ENCODE measurements at places on chromosomes 5 and 9.

DNA sequence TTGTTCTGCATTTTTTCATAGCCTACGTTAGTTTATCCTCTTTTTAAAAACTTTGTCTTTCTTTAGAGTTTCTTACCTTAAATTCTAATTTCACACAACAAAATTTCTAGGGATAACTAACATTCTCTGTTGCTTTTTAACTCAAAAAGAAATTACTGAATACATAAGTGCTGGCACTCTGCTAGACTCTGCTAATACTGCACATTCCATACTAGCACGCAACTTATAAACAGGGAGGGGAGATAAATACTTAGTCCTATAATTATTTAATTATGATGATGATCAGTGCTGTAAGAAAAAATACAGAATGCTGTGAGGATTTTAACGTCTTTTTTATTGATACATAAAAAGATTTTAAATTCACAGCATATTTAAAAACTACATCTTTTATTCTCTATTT lies 25.1 kb downstream of the RNF145 start:
- no peak for DNase-seq

DNA sequence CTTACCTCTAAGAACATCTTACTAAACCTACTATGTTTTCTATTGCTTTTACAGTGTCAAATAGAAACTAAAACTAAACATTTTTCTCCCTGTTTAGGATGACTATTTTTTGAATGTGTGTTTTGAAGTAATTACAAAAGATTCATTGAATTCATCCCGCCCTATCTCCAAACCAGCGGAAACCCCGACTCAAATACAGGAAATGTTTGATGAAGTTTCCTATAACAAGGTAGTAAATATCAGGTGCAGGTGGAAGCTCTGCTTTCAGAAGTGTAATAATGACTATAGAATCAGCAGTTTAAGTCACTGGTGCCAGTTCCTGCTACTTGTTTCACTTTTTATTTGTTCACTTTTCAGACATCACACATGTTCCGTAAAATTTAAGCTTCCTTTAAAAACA lies 20.0 kb downstream of the ERAP2 start:
- DNase-seq: no peak

- no peak for DNase-seq
Measured at GRCh38 chr5:76162335-76162734, 79.2 kb downstream of the SV2C start.

GRCh38 chr5:72276219-72276752 lies 43.8 kb downstream of the MRPS27 start:
- no peak for DNase-seq

DNA sequence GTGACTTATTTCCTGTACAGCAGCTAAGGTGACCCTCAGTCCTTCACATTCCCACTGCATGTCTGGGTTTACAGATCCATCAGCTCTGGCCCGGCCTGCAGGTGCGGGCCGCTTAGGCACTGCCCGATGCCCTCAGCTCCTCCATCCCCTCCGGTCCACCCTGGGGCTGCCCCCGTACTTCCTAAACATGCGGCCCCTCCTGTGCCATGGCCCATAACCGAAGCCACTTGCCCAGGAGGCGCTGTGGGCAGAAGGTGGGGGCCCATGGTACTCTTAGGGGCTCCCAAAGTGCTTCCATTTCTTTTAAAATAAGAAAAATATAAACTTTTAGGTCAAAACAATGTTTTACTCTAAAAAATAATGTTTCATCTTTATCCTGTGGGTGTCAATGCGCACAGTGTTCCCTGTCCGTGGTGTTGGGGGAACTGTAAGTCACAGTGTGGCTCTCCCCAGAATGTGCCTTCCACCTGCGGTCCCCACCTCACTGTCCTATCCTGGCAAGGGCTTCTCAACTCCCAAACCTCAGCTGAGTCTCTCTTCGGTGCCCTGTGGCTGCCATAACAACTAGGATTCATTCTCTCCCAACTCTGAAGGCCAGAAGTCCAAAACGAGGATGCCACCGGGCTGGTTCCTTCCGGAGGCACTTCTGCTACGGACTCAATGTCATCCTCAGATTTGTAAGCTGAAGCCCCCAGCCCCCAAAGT lies 132.7 kb upstream of the LPCAT1 start:
- DNase-seq: no peak

GRCh38 chr9:123201083-123201482 lies 67.3 kb downstream of the STRBP start:
- no peak for DNase-seq

DNA sequence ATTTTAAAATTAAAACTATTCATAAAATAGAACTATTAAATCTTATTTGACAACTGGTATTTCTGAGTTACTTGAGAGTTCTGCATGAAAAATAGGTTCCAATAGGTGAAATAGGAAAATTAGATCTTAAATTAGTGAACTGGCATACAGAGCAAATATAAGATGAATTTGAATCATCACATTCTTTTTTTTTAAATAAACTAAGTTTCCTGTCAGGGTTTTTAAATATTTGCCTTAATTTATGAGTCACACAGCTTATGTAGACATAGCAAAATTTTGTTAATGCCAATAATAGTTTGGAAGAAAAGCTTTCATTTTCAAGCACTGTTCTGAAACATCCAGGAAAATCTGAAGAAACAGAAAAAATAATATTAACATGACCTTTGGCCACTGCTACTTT lies 311.7 kb upstream of the HAPLN1 start:
- DNase-seq: no peak

GRCh38 chr9:95746408-95747180 lies 128.9 kb upstream of the ERCC6L2 start:
- DNase-seq: no peak

GRCh38 chr9:82970359-82970758 lies 92.6 kb downstream of the RASEF start:
- no peak for DNase-seq

- DNase-seq: no peak
Measured at GRCh38 chr5:115623658-115624057, 2.2 kb downstream of the TMED7 start.

DNA sequence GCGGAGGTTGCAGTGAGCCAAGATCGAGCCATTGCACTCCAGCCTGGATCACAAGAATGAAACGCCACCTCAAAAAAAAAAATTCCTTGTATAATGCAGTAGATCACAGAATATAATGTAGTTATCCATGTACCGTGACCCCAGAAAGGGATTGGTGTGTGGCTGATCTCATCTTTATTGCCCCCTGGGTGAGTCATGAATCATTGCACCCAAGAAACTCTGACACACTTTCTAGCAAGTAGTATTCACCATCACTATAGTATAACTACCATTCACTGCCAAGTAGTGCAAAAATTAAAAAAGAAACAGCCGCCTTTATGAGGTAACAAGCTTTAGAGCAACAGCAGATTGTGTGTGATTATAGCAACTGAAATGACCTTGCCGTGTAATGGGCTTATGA lies 23.7 kb upstream of the ANKH start:
- DNase-seq: no peak

GRCh38 chr5:73140801-73141200 lies 20.4 kb downstream of the TMEM171 start:
- DNase-seq: no peak

DNA sequence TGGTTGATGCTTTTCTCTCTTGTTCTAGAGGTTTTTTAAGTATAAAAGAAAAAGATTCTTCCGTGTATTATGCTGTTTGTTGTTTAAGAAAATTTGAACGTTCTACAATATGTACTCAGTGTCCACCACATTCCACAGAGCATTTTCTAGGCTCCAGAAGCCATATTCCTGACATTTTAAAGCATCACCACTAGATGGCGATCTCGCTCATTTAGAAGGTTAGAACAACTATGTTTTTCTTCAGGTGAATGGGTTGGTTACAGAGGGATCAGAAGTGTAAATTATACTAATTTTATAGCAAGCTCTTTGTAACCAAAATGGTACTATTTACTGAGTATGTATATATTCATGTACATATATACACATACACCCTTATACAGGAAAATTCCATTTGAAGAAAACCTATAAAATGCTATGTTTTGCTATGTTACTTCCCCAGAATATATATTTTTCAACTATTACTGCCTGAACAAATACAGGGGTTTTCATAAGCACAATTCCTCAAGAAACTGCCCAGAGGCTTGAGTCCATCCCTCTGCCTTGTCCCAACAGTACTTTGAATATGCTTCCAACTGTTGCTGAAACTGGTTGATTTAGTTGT lies 284.3 kb downstream of the CCDC171 start:
- no peak for DNase-seq

DNA sequence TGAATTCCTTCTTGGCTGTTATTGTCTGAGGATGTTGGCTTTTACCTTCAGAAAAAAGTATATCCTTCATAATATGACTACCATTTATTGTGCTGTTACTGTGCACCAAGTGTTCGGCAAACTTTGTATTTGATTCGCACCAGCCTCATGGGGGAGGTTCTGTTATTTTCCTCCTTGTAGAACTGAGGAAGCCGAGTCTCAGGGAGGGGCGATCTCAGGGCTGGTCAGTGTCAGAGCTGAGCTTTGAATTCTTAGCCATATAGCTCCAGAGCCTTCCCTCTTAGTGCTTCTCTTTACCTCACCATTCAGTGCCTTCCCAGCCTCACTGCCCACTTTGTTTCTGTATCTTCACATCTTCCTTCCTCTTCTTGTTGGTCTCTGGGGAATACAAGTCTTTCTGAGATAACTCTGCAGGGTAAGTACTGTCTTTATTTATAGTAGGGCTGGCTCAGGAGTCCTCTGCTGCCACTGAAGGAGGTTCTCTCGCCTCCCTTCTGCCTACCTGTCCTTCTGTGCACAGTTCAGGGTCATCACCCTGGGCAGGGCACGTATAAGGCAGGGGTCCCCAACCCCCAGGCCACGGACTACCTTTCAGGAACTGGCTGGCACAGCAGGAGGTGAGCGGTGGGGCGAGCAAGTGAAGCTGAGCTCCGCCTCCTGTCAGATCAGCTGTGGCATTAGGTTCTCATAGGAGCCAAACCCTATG lies 48.4 kb downstream of the GALNT10 start:
- no peak for DNase-seq

DNA sequence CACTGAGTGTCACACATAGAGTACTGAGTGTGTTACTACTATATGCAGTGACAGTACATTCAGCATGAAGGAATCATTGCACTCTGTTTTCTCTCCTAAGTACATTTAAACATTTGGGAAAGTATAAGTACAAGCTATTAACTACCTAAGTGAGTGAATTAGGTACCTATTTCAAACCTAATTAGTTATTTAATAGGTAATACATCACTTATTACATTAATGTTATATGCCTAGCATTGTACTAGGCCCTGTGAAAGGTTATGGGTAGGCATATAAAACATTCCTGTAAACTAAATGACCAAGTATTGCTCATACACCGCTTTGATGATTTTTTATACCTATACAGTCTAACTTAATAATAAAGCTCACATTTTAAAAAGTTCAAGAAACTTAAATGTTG lies 25.7 kb upstream of the PPP3R2 start:
- DNase-seq: no peak

DNA sequence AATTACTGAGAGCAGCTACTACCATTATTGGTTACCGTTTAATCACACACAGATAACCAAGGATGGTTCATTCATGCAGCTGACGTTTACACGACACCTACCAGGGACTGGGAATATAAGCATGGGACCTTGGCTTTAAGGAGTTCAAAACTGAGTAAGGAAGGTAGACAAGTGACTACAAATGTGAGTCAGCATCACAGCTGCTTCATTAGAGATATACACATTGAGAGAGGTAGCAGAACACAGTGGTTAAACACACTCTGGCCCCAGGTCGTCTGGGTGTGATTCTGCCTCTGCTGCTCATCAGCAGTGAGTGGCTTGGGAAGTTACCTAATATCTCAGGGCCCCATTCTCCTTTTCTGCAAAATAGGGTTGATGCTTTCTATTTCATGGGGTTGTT lies 268.6 kb downstream of the NR3C1 start:
- DNase-seq: no peak

GRCh38 chr9:8436786-8437185 lies 637.2 kb upstream of the DMAC1 start:
- no peak for DNase-seq

- no peak for DNase-seq
Measured at GRCh38 chr9:98455256-98456155, 200.1 kb upstream of the TBC1D2 start.

GRCh38 chr9:69173497-69173890 lies 583 bp upstream of the TJP2 start:
- DNase-seq: no peak

DNA sequence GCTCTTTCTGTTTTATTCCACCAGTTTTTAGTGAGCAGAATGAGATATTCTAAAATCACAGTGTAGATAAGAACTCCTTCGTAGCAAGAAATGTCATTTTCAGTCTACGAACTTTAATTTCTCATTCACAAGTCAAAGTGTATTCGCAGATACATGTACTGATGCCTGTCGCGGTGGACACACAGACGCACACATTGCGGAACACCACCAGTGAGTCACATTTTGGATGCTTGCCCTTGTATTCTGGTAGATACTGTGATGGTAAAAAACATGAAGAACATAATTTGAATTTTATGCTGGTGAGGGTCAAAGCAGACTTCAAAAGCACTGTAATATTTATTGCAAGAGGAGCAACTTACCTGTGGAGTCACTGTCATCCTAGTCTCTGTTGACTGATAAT lies 4.7 kb upstream of the C9orf57 start:
- no peak for DNase-seq

DNA sequence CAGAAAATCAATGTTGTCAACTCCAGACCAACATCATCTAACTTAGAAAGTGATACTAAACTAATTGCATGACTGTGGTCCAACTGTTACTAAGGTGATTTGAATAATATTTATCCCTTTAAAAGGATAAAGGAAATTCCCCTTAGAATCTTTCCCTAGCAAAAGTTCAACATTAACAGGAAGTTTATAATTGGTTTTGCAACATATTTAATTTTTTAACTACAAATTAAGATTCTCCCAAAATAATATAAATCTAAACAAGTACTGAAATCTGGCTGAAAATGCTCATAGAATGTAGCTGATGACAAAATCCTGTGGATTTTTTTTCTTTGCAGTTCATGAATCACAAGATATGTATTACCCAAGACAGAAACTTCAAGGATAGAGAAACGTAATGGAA lies 151.4 kb downstream of the LPAR1 start:
- DNase-seq: no peak

- no peak for DNase-seq
Measured at GRCh38 chr9:2411459-2412215, 209.9 kb upstream of the VLDLR start.

- no peak for DNase-seq
Measured at GRCh38 chr9:87434366-87434765, 63.3 kb upstream of the DAPK1 start.

GRCh38 chr5:95350631-95351030 lies 40.5 kb upstream of the FAM81B start:
- DNase-seq: no peak

- DNase-seq: no peak
Measured at GRCh38 chr9:122402874-122403273, 32.0 kb downstream of the PTGS1 start.

GRCh38 chr5:137393196-137393993 lies 105.7 kb downstream of the SPOCK1 start:
- DNase-seq: no peak

All from hypothalamus (tissue), 51 donors.